ENCODE measurements at places on chromosomes 2 and 18.
A peak's percentile ranks its signal among the peaks of the same experiment; 100 is the strongest.

- DNase-seq = peak; percentile 85
Observed at GRCh38 chr2:85445316-85446295, 27.1 kb downstream of the SH2D6 start.

DNA sequence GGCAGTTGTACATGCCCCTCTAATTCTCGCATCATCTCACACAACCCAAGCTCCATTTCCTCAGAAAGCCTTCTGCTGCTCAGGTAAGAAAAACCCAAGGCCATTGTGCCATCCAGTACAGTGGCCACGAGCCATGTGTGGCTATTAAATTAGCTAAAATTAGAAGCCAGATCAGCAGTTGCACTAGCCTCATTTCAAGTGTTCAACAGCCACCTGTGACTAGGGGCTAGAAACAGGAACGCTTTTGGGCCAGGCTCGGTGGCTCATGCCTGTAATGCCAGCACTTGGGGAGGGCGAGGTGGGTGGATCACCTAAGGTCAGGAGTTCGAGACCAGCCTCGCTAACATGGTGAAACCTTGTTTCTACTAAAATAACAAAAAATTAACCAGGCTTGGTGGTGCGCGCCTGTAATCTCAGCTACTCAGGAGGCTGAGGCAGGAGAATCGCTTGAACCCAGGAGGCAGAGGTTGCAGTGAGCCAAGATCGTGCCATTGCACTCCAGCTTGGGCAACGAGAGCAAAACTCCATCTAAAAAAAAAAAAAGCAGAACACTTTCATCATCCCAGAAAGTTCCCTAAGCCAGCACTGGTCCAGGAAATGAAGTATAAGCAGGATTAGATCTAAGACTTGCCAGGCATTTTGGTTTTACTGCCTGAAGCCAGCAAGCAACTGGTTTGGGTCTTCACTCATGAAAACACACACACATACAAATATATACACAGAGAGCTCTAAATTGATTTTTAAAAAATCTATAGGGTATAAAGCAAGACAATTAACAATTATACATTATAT is 35.7 kb downstream of the ATP8B1 start:
- no peak for DNase-seq

DNA sequence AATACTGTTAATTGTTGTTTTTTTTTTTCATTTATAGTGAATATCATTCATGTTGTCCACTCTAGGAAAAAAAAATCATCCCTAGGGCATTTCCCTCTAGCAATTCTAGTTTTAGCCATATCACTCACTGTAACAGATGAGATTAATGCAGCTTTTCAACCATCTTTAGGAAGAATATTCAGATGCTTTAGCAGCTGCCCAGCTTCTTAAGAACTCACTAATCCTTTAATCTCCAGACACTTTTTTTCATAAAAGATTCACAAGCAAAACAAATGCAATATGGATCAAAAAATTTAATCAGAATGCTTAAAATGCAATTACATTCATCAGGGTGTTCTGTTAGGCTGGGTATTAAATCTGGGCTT is 692.6 kb downstream of the ERBB4 start:
- DNase-seq = no peak

GRCh38 chr18:34697233-34697632 is 12.9 kb upstream of the DTNA start:
- peak; percentile 32 for DNase-seq

- peak; percentile 80 for DNase-seq
Observed at GRCh38 chr18:73793386-73793785, 354.2 kb downstream of the FBXO15 start.

DNA sequence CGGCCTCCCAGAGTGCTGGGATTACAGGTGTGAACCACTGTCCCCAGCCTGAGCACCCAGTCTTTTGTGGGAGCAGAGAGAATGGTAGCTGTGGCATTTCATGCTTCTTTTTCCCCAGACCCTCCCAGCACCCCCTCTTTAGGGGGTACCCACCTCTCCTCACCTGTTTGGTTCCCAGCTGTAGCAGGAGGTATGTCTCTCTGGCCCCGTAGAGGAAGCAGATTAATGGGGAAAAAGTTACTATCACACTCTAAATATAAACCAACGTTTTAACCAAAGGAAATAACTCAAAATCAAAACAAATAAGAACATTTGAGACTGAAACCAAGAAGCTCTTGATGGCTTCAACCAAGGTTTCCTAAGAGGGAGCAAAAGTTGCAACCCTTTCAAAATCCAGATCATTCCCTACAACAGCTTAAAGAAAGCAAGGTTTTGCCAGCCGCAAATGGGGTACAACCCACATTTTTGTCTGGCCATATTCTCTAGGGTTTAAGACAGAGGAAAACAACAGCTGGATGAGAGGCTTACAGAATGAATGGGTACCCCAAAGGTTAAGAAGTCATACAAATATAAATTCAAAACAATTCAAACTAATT is 8.0 kb downstream of the RNF125 start:
- DNase-seq = no peak

DNA sequence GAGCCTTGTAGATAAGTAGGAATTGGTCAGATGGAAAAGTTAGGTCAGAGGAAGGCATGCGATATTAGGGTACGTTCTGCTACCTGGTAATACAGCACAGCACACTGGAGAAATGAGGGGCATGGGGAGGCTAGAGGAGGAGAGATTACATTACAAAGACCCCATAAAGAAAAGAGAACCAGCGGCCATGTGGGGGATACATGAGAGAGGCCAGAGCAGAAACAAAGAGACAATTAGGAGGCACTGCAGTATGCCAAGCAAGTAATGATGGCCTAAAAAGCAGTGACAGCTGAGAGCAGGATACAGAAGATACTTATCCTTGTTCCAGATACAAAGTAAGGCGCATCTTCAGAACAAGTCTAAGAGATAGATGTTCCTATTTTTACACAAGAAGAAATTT is 40.0 kb downstream of the TXNL1 start:
- no peak for DNase-seq

DNA sequence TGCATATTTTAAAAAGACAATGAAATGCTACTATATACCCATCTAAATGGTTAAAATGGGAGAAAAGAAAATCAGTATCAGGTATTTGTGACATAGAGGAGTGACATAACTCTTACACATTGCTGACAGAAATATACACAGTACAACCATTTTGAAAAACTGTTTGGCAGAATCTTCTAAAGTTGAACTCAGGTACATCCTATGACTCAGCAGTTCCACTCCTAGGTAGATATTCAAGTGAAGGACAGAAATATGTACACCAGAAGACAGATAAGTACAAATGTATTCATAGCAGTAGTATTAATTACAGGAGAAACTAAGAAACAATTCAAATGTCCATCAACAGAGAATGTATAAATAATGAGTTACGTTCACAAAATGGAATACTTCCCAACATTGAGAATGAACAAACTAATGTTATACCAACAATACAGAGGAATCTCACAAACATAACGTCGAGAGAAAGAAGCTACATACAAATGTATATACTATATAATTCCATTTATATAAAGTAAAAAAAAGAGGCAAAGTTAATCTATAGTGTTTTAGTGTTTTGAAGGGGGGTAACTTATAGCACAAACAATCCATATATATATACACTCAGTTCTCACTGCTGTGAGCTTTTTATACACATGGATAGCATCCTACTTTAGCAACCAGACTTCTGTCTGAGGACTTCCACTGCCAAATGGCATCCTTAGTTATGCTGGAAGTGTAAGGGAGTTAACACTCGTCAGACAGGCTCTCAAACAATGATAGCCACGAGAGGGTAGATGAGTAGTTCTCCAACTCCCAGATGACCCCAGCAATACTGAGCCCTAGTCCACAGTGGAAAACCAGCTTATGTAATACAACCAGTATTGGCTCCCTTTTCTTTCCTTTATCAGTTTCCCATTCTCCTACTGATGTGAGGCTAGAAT is 172.5 kb downstream of the NBAS start:
- no peak for DNase-seq

- no peak for DNase-seq
Observed at GRCh38 chr2:101909760-101910159, 82.0 kb upstream of the IL1R2 start.

- DNase-seq = peak; percentile 59
Observed at GRCh38 chr2:222946700-222947287, 86.0 kb downstream of the ACSL3 start.

- DNase-seq = peak; percentile 97
Observed at GRCh38 chr2:64698668-64699444, 45.1 kb upstream of the SERTAD2 start.

GRCh38 chr2:167933097-167933814 is 314.1 kb downstream of the STK39 start:
- DNase-seq = no peak

- no peak for DNase-seq
Observed at GRCh38 chr2:163593982-163594381, 141.8 kb downstream of the FIGN start.

DNA sequence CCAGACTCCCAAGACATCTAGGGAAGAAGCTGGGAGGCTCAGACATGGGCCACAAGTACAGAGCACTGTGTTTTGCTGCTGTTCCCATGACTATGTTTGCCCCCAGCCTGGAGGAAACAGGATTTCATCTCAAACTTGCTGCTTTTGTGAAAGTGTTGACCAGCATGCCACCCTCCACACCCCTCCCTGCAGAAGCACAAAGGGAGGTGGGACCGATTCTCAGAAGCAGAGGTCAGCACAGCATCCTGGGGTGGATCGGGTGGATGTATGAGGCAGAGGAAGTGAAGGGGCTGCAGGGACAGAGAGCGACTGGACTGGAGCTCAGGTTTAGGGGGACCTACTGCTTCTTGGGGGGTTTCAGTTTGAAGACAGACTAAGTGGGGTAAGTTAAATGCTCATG is 209.2 kb downstream of the ZNF516 start:
- no peak for DNase-seq

DNA sequence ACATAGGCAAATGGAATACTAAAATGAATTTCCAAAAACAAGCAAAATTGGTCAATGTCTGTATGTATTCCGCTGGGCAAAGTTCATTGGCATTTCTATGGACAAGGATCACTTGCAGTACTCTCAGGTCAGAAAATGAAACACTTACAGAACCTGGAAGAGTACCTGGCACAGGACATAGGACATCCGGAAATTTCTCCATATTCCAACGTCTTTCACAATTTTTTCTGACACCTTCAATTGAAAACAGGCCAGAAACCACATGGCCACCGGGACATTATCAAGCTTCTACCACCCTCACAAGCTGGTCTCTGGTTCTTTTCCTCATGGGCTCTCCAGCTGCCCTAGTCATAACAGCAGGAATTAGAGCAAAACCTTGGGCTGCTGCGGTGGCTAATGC is 96.9 kb upstream of the MSH6 start:
- no peak for DNase-seq

DNA sequence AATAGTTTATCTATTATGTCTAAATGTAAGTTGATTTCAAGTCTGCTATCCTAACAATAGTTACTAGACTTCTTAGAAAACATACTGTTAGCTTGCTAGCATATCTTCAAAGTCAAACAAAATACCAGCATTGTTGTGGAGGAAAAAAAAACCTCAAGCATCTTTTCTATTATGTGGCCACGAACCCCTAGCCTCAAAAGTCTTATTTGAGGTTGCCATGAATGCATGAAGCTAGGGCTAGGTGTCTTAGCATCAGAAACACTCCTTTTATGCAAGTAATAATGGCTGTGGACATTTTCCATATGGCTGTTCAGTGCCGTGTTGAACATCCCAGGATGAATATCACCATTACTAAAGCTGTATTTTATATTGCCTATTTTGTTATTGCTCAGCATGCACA is 86.6 kb upstream of the OTX1 start:
- DNase-seq = no peak

DNA sequence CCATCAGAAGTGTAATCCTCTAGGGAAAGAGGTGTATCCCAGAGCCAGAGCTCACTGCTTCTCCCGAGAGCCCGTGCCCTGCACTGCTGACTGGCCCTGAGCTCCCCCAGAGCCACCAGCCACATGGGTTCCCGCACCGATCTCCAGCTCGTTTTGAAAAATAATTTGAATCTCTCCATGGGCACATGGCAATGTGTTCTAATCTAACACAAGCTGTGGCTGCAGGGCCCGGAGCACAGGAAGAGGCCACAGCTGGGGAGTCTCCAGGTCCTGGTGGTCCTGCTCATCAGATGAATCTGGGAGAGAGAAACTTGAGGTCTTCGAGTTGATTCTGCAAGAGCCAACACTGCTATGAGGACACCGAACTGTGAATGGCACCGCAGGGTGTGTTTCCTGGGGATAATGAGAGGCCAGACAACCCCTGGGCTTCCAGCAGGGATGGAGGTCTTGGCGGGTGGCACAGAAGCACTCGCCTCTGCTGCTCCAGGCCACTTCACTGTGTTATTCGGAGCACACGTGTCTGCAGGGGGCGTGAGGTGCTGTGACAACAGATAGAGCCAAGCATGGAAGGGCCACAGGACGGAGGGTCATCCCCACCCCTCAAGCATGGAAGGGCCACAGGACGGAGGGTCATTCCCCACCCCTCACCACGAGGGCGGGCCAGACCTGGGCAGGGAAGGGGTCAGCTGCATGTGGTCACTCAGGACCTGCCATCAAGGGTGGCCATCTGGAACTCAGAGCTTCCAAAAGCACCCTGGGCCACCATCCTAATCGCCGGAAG is 196.8 kb downstream of the NDUFA10 start:
- no peak for DNase-seq

- DNase-seq = peak; percentile 84
Observed at GRCh38 chr2:117979911-117980701, 33.8 kb downstream of the CCDC93 start.

- DNase-seq = peak; percentile 42
Observed at GRCh38 chr2:183248866-183249567, 124.8 kb downstream of the NUP35 start.

DNA sequence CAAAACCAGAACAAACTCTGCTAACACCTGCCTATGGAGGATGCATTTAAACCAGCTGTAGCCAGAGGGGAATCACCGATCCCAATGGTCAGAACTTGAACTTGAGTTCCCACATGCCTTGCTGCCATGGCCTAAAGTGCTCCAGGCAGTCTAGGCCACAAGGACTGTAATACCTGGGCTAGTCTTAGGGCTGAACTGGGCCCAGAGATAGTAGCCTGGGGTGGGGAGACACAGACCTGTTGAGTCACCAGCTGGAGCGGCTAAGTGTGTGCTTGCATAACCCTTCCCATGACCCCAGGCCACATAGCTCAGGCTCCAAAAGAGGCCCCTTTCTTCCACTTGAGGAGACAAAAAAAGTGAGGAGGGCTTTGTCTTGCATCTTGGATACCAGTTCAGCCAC is 515.0 kb upstream of the DDX18 start:
- no peak for DNase-seq

GRCh38 chr2:118084491-118085089 is 3.7 kb upstream of the INSIG2 start:
- DNase-seq = no peak

- DNase-seq = no peak
Observed at GRCh38 chr2:42957861-42958301, 165.5 kb upstream of the HAAO start.

- DNase-seq = peak; percentile 81
Observed at GRCh38 chr18:23259701-23260681, 124.7 kb downstream of the CABLES1 start.

GRCh38 chr2:206728277-206729199 is 10.3 kb upstream of the DYTN start:
- peak; percentile 3 for DNase-seq

GRCh38 chr2:48180557-48180956 is 274.3 kb upstream of the FBXO11 start:
- no peak for DNase-seq

- no peak for DNase-seq
Observed at GRCh38 chr2:238159661-238160205, 963 bp downstream of the ERFE start.
